ENCODE measurements at places on chromosomes 3 and 15.

GRCh38 chr3:179321668-179322285 lies 1.1 kb upstream of the ZNF639 start:
- no peak for DNase-seq

GRCh38 chr15:65580287-65580686 lies 30.6 kb downstream of the INTS14 start:
- no peak for DNase-seq

DNA sequence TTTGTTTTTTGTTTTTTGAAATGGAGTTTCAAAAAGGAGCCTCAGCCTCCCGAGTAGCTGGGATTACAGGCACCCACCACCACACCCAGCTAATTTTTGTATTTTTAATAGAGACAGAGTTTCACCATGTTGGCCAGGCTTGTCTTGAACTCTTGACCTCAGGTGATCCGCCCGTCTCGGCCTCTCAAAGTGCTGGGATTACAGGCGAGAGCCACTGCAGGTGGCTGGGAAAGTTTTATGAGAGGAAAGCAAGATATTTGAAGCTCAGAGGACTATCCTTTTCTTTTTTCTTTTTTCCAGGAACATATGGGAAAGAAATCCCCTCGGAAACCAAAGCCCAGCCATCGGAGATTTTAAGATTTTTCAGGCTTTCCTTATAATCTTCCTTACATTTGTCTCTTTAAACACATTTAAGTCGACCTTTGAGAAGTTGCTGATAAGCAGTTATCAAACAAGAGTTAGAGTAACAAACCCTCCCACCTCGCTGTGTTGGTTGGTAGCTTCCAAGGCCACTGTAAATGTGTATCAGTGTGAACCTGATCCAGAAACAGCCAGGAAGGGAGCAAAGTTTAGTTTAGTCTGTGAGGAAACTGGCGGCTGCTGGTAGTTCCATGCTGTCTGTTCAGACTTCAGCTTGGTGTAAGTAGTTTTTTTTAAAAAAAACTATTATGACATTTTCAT lies 34.5 kb upstream of the MAP3K13 start:
- DNase-seq = no peak

GRCh38 chr15:58512522-58512921 lies 80.7 kb downstream of the LIPC start:
- DNase-seq = no peak

GRCh38 chr3:186453531-186453930 lies 90.6 kb downstream of the CRYGS start:
- DNase-seq = no peak

DNA sequence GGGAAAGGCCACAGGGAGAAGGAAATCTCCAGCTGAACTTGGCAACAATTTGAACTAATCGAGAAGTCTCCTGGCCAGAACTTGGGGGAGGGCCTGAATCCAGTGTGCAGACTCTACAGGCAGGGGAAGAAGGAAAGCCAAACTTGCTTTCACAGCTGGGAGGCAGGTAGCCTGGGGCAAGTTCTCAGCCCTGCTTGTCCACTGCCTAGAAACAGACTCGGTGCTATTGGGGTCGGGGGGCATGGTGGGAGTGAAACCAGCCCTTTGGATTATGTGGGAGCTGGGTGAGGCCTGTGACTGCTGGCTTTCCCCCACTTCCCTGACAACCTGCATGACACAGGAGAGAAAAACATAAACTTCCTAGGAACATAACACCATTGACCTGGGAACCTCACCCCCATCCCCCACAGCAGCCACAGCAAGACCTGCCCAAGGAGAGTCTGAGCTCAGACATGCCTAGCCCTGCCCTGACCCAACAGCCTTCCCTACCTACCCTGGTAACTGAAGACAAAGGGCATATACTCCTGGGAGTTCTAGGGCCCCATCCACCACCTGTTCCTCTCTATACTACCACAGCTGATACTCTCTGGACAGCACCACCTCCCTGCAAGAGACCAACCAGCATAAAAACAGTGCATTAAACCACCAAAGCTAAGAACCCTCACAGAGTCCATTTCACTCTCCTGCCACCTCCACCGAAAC lies 103.7 kb upstream of the MNS1 start:
- no peak for DNase-seq

- DNase-seq = no peak
Observed at GRCh38 chr3:190038050-190038933, 82.4 kb downstream of the P3H2 start.

DNA sequence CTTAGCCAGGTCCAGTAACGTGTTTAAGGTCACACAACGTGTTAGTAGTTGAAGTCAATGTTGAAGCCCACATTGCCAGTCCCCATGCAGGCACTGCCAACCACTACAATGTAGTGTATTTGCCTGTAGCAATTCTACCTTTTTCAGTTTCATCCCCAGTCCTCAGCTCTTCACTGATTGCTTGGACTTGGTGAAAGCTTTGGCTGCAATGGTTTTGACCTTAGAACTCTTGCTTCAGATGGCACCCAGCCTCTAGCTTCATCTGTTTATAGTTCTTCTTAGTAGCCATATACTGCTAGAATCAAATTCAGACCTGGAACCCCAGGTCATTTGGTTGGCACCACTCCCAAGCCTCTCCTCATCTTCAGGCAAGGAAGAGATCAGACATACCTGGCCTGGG lies 345.4 kb upstream of the SEMA6D start:
- no peak for DNase-seq

DNA sequence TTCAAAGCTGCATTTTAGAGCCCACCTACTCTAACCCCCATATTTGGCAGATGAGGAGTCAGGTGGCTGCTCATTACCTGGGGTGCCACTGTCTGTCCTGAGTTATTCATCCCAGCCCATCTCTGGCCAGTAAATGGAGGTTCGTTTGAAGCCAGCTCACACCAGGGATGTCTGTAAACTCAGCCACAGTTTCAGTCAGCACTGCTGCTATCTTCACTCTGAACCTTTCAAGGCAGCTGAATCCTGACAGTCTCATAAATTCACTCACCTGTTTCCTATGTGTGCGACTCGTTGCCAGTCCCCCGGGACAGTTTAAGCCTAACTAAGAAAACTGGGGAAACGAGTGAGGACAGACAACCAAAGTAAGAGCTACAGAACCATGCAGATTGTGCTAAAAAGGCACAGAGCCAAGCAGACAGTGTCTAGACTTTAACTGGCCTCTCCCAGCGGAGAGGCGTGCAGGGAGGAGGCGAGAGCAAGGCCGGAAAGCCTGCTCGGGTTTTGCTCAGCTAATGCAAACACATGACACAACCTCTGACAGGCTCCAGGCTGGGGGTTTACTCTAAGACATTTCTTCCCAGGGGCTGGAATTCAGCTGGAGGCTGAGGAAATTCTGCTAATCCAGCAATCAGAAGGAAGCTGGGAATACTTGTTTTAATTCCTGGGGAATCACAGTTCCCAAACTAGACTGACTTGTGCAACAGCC lies 12.0 kb downstream of the FSTL1 start:
- DNase-seq = no peak

- DNase-seq = no peak
Observed at GRCh38 chr15:66108483-66109265, 144.9 kb downstream of the MEGF11 start.

- no peak for DNase-seq
Observed at GRCh38 chr3:22994781-22995180, 208.3 kb upstream of the UBE2E2 start.

GRCh38 chr3:57091521-57092273 lies 31.2 kb downstream of the SPATA12 start:
- DNase-seq = no peak

DNA sequence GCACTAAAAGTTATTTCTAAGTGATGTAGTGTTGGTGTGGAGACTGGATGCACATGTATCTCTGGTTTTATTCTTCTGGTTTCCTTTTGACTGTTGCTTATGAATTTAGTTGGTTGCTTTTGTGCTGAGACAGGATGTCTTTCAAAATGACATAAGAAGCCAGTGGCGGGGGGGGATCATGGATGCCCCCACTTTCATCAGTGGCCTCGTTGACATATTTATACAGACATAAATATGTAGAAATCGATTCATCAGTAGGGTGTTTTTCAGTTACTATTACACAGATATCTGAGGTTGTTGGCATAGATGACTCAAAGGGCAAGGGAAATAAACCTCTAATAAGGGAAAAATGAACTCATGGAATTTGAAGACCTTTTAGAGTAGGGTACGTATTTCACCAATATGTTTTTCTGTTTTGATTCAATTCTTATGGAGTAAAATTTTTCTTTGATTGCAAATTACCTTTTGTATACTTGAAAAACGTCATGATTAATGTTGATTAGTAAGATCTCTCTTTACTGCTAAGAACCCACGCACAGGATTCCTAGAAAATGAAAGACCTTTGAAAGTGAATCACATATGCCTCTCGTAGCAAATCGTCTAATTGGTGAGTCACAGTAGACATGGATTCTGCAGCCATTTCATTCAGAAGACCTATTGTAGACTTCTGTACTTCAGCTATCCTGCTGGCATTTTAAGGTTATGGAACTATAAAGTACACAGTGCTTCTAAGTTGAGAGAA lies 97.4 kb upstream of the RBMS3 start:
- DNase-seq = no peak

- DNase-seq = no peak
Observed at GRCh38 chr3:30407651-30408050, 198.8 kb upstream of the TGFBR2 start.

DNA sequence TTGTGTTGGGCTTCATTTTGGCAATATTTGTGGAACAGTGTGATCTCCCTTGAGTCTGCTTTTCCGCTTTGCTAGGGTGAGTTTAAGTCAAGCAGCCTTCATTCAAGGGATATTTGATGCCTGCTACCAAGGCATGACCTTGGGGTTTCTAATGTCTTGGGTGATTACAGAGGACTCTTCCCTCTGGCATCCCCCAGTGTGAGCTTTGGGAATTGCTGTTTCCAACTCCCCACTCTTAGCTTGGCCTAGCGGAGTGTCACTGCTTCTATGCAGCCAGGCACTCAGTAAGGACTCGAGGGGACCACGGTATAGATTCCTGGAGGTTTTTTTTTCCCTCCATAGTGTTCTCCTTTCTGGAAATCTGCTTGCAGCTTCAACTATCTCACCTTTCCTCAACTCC lies 21.1 kb downstream of the GCNT3 start:
- no peak for DNase-seq

DNA sequence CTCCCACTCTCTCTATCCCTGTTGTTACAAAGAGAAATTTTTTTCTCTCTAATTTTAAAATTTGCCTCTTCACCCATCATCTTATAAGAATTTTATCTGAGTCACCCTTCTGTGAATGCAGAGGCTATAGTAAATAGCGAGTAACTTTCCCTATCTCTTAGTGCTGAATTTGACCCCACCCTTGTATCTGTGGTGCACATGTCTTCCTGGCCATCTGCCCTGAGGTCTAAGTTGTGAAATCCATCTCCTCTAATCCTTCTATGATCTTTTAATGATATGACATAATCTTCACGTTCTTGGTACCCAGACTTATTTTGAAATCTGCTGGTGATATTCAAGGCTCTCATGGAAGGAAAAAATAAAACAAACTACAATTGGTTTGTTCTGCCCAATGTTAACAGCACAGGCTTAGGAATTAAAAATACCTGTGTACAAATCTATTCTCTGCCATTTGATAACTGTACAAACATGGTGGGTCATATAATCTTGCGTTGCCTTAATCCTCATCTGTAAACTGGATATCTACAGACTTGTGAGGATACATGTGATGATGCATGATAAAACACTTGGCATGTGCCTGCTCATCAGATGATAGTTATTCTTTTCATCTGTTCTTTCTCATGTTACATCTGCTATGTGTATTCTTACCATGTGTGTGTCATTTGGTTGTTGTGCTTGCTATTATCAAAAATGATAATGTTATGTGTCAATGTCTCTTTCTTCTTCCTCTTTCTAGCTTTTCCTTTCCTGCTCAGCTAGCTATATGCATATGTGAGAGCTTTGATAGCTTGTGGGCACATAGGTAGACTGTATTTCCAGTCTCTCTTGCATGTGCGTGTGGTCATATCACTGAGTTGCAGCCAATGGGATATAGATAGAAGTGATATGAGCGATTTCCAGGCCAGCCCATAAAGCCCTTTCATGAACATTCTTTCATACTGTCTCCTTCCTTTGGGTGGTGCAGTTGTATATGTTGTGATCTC lies 13.7 kb upstream of the CCR3 start:
- no peak for DNase-seq

DNA sequence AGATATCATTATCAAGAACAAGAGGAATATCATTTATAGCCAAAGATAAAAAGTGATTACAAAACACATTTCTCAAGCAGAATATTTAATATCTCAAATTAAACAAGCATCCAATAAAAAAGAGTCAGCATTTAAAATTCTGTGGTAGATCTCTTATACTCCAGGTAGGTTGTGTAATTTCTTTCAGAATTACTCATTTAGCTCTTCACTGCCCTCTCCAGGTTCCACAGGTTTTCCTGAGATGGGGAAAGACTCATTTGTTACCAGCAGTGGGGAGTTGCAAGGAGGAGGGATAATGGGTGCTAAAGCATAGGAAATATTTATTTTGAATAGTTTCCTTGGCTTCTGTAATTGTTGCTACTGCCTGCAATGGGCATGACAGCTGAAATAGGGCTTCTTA lies 83.1 kb upstream of the RASGRP1 start:
- no peak for DNase-seq

GRCh38 chr3:182713743-182714517 lies 79.4 kb upstream of the ATP11B start:
- DNase-seq = no peak

GRCh38 chr15:94524565-94524964 lies 293.2 kb downstream of the MCTP2 start:
- DNase-seq = no peak
